ENCODE measurements at places on chromosomes 7 and 10.

GRCh38 chr10:104328646-104328895 lies 9.7 kb downstream of the ITPRIP start:
- no peak for DNase-seq

DNA sequence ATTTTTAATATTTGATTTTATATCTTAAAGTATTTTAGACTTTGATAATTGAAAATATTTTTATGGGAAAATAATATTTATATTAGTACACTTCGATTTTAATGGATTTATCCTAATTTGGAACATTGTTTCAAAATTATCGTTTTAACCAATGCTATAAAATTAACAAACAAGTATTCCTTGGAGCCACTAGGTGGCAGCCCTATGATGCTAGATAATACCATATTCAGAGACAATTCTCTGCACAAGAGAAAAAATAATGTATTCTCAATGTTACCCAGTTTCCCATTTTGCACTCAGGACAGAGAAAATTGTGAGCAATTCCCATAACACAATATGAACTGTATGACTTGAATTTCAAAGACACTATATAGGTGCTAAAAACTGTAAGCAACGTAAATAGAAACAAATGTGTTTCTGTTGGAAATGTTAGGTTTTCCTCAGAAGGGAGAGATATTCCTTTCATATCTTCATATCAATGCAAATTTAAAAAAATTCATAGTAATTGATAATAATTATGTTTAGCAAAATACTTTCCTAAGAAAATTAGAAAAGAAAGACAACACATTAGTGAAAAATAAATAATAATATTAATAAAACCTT lies 237.8 kb downstream of the SEMA3E start:
- no peak for DNase-seq

DNA sequence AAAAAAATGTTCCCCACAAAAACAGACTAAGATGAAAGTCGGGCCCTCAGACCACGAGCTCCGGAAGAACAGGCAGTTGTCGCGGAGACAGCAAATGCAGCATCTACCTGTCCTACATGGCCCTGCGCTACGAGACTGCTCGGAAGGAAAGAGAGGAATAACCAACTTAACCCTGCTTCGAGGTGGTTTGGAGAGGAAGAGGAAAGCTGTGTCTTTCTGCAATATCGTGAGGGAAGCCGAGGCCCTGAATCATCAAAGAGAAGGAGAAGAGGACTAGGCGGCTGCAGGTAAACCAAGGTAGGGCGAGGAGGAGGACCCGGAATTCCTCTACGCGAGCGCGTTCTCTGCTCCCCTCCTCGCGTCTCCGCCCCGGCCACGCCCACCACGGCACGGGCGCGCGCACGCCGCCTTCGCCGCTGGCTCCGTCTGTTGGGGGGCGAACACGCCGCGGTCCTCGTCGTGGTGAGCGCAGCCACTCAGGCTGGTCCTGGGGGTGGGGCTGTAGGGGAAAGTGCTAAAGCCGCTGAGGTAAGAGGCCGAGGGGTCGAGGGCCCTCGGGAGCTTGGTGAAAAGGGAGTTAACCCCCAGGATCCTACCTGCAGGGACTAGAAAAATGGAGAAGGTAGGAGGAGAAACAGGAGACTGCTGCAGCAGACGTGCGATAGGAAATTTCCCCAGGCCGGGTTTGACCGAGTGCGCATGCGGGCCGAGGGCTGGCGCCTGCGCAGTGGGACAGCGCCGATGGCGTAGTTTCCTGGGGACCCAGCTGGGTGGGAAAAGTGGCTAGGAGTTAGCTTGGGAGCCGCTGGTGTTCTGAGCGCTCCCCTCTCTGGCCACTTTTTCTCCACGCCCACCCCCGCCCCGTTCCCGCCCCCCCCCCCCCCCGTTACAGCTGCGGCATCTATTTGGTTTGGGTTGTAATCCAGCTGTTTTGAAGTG lies at the start of the genes ANAPC16 and ASCC1:
Gene ANAPC16 (plus strand): TSS at position 402 of the 939 bp plus-strand sequence. CDS start 7,903 bp downstream, outside the sequence.
Gene ASCC1 (minus strand): TSS at position 666 of the 939 bp plus-strand sequence. CDS start 2,978 bp downstream, outside the sequence.
- peak; percentile 92 for DNase-seq

DNA sequence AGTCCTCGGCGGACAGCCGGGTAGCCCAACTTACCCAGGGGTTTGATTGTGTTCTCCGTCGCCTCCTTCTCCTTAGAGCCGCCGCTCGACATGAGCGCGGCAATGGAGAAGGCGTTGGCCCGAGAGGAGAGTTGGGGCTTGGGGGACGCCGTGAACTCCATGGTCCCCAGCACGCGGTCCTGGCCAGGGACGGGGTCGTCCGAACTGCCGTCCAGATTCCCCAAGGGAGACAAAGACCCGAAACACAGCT lies 515 bp downstream of the TBX20 start:
- DNase-seq: no peak

DNA sequence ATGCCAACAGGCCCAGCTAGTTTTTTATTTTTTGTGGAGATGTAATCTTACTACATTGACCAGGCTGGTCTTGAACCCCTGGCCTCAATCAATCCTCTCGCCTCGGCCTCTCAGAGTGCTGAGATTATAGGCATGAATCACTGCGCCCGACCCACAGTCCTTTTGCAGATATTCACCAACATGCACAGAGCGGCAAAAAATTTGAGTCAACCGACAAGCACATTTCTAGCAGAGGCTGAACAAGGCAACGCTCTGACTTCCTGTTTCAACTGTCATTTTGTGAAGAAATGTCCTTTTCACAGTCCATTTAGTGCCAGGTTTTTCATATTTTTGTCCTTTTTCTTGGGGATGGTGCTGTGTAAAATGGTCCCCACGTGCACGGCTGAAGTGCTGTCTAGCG lies 71.1 kb upstream of the KAT6B start:
- DNase-seq: no peak

GRCh38 chr10:17847585-17848296 lies 38.6 kb downstream of the MRC1 start:
- no peak for DNase-seq

DNA sequence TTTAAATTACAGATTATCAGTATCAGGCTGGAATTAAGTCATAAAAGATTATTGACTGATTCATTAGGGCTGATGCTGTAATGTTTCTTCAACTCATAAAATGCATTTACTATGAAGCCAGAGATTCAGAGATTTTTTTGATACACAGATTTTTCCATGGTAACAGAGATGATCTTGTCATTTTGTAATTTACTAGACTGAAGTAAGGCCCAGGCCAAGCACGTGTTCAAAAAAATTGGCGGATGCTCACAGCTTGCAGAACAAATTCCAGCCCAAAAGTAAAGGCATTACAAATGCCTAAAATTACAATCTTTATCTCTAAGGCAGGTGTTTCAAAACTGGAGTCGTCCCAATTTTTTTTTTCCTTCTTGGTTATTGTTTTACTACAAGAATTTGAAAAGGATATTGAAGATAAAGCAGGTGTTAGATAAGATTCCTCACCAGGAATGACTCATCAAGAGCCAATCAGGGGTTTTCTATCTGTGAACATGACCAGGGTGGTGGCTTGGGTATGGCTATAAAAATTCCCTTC lies 78.4 kb upstream of the MEOX2 start:
- DNase-seq: no peak

GRCh38 chr7:103447073-103447960 lies 1.3 kb upstream of the SLC26A5 start:
- DNase-seq: peak; percentile 18
